IPS DF 6.9 (cell line): ENCODE measurements at places on chromosomes 7 and 10.

- peaks cover 8% of the 10 kb centered on the region; the same call in 1 of the 2 replicates for H3K36me3 ChIP-seq
- DNase-seq: no peak
- no peak overlapping the region for H3K27ac ChIP-seq
- no peaks in the 10 kb centered on the region for H3K27me3 ChIP-seq
Measured at GRCh38 chr7:70795948-70796347, 336.0 kb upstream of the GALNT17 start.

DNA sequence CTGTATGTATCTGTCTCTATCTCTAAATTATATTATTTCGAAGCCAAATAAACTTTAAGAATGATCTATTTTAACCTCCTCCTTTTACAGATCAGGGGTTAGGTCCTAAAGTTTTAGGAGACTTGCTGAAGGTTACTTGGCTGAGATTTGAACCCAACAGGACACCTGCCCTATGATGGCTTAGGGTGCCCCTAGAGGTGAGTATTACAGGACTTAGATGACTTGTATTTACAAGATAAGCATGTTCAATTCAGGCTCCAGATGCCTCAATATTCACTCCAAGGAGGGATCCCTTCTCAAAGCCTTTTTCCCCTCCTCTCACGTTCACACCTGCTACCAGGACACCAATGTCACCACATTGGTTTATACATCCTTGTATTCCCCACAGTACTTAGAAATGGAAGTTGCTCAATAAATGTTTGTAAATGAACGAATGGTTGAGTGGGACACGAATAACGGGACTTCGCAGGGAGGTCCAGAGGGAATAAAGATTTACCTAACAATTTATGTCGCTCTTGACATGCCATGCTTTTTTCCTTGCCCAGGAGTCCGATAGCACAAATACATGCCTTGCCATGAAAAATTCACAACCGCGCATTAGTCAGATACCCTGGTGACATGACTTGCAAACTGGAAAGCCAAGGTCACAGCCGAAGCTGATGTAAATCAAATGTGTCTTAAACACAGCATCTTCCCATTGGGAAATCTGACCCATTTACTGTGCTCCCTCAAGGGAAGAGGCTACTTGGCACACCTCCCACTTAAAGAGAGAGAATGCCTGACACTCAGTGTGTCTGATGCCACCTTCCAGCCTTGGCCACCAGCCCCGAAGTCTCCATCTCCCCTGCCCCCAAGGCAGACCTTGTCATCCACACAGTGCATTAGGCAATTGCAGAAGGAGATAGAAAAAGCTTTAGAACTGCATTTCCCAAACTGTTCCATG is 872.2 kb upstream of the AUTS2 start:
- no peaks in the 10 kb centered on the region for H3K27me3 ChIP-seq
- no peaks in the 10 kb centered on the region for H3K4me1 ChIP-seq
- H3K36me3 ChIP-seq: no peaks in the 10 kb centered on the region
- DNase-seq: no peak

- H3K36me3 ChIP-seq: peaks cover 2% of the 10 kb centered on the region; the same call in 1 of the 2 replicates
- DNase-seq: no peak
- no peak overlapping the region for H3K27ac ChIP-seq
Measured at GRCh38 chr10:63593576-63593975, 72.4 kb downstream of the REEP3 start.

DNA sequence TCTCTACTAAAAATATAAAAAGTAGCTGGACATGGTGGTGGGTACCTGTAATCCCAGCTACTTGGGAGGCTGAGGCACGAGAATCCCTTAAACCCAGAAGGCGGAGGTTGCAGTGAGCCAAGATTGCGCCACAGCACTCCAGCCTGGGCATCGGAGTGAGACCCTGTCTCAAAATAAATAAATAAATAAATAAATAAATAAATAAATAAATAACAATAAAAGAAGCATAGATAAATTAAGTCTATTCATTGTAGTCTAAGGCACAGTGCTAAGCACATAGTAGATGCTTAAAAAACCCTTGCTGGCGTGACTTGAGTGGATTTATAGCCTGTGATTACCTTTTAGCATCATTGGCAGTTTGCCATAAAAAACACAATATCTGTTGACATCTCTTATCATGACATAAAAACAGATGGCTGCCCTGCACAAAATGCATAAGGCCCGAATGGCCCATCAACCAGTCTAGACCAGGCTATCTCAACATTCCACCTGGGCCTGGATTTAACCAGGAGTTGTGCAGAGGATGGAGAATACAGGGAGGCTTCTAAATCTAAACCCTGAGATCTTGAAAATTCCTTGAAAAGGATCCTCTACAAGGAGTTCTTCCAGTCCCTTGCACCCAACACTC is 94.9 kb downstream of the PRLHR start:
- no peaks in the 10 kb centered on the region for H3K36me3 ChIP-seq
- no peak for DNase-seq

- no peak overlapping the region for H3K4me3 ChIP-seq
- H3K4me1 ChIP-seq: no peaks in the 10 kb centered on the region
- H3K36me3 ChIP-seq: no peaks in the 10 kb centered on the region
- DNase-seq: no peak
Measured at GRCh38 chr7:132500727-132501440, 75.4 kb downstream of the PLXNA4 start.

GRCh38 chr7:54331311-54331710 is 210.9 kb upstream of the VSTM2A start:
- H3K4me3 ChIP-seq: no peak overlapping the region
- DNase-seq: no peak
- H3K27ac ChIP-seq: no peak overlapping the region
- no peaks in the 10 kb centered on the region for H3K27me3 ChIP-seq
- H3K4me1 ChIP-seq: 0 out of 2 replicates have a peak, but pooled peaks cover 1% of the 10 kb centered on the region

DNA sequence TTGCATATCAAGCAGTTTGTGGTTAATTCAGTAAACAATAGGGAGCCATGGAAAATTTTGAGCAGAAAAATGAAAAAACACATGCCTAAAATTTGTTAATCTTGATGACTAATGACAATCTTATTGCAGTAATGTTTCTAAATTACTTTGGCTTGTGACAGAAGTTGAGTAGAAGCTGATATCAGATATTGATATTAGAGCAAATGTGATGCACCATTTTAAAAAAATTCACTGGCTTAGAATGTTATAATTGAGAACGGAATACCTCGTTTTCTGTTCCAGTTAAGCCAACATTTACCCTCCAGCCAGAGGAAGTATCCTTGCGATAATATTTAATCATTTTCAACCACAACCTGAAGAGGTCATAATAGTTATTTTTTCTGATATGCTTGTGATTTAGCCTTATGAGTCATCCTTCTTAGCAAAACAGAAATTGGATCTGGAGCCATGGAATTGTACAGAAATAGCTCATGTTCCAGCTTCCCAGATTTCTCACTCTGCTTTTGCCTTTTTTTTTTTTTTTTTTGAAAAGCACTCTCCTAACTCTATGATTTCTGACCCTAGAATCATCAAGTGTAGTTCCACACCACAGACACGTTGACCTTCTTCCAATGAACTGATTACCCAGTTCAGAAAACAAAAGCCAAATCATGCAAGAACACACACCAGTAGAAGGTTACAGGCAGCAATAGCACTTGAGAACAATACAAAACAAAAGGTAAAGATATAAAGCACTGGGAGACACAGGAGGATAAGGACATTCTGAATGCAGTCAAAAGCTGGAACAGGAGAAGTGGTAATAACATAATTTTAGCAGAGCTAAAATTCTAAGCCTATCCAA is 96.8 kb upstream of the PHYHIPL start:
- H3K4me3 ChIP-seq: no peak overlapping the region
- DNase-seq: no peak
- no peaks in the 10 kb centered on the region for H3K27me3 ChIP-seq
- no peaks in the 10 kb centered on the region for H3K36me3 ChIP-seq
- no peaks in the 10 kb centered on the region for H3K4me1 ChIP-seq

GRCh38 chr7:127770885-127771284 is 118.9 kb downstream of the SND1 start:
- no peak overlapping the region for H3K27ac ChIP-seq
- no peaks in the 10 kb centered on the region for H3K36me3 ChIP-seq
- no peaks in the 10 kb centered on the region for H3K27me3 ChIP-seq
- H3K4me1 ChIP-seq: no peaks in the 10 kb centered on the region
- no peak for DNase-seq

DNA sequence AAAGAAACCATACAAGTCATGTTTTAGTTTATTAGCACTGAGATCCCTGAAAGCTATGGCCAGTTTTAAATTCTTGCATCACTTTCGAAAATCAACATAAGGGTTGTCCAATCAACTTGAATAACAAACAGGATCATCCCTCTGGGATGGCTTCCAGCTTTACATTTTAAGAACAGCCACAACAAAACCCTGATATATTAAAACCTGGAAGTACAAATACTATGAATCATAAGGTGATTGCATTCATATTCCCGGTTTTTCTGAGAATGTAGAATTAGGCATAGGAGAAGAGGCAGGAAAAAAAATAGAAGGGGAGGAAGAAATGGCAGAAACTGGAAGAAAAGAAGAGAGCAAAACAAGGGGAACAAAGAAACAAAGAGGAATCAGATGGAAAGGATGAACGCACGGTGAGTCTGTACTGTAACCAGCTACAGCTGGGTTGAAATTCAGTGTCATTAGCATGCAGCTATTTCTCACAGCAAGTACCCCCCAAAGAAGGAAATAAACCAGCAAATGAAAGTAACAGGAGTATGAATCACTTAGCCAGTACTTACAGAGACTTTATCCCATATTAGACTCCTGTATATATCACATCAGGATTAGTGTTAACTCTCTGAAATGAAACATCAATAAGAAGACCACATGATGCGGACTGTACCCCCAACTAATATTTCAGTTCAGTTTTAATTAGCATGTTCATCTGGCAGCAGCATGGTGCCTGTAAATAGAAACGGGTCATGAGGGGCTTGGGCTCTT is 301.3 kb downstream of the RNLS start:
- no peaks in the 10 kb centered on the region for H3K36me3 ChIP-seq
- no peak overlapping the region for H3K27ac ChIP-seq
- no peaks in the 10 kb centered on the region for H3K27me3 ChIP-seq
- no peaks in the 10 kb centered on the region for H3K4me1 ChIP-seq
- no peak overlapping the region for H3K4me3 ChIP-seq

DNA sequence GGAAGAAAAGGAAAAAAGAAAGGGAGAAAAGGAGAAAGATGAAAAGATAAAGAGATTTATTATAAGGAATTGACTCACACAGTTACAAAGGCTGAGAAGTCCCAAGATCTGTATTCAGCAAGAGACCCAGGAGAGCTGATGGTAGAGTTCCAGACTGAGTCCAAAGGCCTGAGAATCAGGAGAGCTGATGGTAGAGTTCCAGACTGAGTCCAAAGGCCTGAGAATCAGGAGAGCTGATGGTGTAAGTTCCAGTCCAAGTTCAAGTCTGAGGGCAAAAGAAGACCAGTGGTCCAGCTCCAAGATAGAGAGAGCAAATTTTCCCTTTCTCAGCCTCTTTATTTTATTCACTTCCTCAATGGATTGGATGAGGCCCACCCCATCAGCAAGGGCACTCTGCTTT is 97.3 kb upstream of the AOAH start:
- no peaks in the 10 kb centered on the region; the same call in 1 of the 2 replicates for H3K27me3 ChIP-seq
- no peaks in the 10 kb centered on the region for H3K36me3 ChIP-seq
- no peaks in the 10 kb centered on the region for H3K4me1 ChIP-seq
- no peak overlapping the region for H3K4me3 ChIP-seq
- DNase-seq: no peak

- H3K4me3 ChIP-seq: no peak overlapping the region
- no peaks in the 10 kb centered on the region for H3K27me3 ChIP-seq
- no peak for DNase-seq
- H3K27ac ChIP-seq: no peak overlapping the region
- no peaks in the 10 kb centered on the region for H3K36me3 ChIP-seq
Measured at GRCh38 chr7:38558761-38559345, 72.3 kb downstream of the AMPH start.

GRCh38 chr7:8129318-8129659 is 132.7 kb downstream of the ICA1 start:
- no peak overlapping the region for H3K27ac ChIP-seq
- H3K4me3 ChIP-seq: no peak overlapping the region

GRCh38 chr10:4470231-4470835 is 355.7 kb upstream of the AKR1E2 start:
- no peak for DNase-seq
- no peak overlapping the region for H3K27ac ChIP-seq
- H3K4me3 ChIP-seq: no peak overlapping the region
- H3K4me1 ChIP-seq: no peaks in the 10 kb centered on the region
- H3K27me3 ChIP-seq: no peaks in the 10 kb centered on the region
